ENCODE measurements at places on chromosomes 7 and 10.

GRCh38 chr7:103771294-103771693 is 218.2 kb downstream of the RELN start:
- no peak for DNase-seq

GRCh38 chr10:71618176-71618575 is 101.4 kb downstream of the C10orf105 start:
- DNase-seq, result no peak

DNA sequence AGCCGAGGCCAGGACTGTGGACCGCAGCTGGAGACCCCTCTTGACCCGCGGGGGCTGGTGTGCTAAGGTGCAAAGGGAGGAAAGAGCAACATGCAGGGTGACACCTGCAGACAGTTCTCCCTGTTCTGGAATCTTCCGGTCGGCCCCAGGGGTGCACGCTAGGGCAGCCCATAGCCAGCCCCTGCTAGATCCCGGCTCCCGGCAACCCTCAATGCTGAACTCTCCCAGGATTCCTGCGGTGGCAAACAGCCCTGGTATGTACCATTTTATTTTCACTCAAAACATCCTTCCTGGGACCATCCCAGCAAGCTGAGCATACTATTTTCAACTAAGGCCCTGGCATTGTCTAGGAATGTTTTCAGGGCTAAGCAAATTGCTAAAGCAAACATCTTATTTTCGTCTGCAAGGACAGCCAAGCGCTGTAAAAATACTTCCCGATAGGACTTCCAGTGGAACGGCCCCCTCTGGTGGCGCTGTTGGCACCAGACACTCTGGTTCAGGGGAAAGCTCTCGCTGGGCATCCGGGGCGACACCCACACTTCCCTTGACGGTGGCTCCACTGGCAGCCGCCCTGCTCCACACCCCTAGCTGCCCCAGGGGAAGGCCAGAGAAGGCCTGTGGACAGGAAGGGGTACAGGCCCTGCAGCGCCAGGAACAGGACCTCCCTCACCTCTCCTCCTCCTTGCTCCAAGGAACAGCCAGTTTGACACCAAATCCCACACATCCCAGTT is 99.4 kb downstream of the CTBP2 start:
- DNase-seq, result peak; percentile 88

- DNase-seq, result peak; percentile 67
These were observed 122.9 kb downstream of the LYZL1 start for GRCh38 chr10:29411666-29412315.

GRCh38 chr7:148286150-148286549 is 304.4 kb upstream of the C7orf33 start:
- peak; percentile 15 for DNase-seq

DNA sequence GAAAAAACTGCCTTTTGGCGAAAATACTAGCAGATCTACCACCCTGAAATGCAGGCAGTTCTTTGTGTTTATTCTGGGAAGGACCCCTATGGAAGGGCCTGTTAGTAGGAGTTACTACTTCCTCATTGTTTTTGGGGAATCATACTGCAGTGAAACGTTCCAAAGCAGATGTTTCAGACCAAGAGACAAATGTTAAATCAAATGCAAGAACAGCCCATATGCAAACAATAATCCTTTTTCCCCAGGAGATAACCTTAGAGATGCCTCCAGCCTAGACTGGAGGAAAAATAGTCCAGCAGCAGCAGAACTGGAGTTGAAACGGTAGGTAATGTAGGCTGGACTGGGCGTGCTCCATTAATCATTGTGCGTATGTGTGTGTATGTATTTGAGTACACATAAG is 65.9 kb upstream of the VWDE start:
- no peak for DNase-seq

- no peak for DNase-seq
These were observed 139.1 kb downstream of the ATE1 start for GRCh38 chr10:121788717-121789116.

- peak; percentile 63 for DNase-seq
These were observed 13.5 kb downstream of the MYOF start for GRCh38 chr10:93468461-93469213.

DNA sequence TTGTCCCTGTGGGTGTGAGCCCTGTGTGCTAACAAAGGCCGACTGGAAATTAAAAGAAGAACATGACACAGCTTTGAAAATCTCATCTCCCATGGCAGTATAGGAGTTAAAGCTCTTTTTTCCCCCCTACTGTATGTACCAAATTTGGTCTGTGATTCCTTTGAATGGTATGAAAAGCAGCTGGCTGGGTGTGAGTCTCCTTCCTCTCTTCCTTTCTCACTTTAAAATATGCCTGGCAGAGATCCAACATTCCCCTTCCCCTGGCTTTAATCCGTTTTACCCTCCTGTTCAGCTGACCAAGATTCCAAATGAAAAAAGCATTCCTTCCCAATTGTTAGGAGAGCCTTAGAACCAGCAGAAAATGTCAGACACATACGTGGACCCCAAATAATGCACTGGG is 225.0 kb upstream of the CELF2 start:
- no peak for DNase-seq

DNA sequence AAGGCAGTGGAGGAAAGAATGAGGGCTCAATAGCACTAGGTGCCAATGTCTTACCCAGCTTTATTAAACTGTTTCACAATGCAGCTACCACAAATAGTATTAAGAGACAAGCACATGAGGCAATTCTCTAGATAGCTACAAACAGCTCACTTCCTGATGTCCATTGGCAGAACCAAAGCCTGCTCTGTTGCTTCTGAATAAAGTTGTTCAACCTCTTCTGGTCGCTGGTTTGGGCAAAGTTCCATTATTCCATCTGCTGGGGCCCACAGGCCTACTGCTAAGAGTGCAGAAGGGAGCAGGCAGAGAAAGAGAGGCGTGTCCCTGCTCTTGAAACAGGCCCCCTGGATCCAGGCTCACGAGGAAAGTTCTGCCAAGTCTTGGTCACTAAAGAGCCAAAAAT is 173.9 kb downstream of the ZNF438 start:
- no peak for DNase-seq

DNA sequence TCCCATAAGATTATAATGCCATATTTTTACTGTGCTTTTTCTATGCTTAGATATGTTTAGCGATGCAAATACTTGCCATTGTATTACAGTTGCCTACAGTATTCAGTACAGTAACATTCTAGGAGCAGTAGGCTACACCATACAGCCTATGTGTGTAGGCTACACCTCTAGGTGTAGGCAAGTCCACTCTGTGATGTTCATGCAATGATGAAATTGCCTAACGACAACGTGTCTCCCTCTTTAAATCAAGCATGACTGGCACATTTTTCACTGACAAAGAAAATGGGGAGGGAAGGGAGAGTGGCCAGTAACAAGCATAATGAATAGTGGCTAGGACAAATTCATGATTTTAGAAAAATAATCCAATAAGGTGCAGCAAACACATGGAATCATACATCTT is 1.7 kb downstream of the NCAPG2 start:
- no peak for DNase-seq

GRCh38 chr10:121216721-121217181 is 365.6 kb downstream of the WDR11 start:
- DNase-seq, result no peak

DNA sequence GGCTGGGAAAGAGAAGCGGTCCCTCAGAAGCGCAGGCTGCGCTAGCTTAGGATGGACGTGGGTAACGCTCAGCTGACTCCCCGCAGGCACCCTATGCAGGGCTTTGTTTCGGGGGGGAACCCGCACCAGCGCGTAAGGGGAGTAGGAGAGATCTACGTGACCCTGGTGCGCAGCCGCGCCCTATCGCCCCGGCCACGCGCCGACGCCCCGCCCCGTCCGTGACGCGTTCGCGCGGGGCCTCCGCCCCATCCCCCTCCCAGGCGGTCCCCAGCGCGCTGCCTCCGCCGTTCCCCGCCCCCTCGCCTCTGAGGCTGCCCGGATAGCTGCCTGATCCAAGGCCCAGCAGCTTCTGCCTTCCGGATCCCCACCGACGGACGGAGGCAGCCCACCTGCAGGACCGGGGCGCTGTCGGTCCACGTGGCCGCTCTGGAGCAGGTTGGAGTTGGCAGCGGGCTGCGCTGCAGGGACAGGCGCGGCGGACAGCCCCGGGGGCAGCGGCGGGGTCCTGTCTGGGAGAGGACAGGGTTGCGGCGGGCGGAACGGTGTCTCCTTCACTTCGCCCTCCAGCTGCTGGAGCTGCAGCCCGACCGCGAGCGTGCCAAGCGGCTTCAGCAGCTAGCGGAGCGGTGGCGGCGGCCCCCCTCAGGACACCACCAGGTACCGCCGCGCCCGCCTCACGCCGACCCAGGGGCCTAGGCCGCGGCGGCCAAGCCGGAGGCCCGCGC is at the start of gene VDAC2:
Gene VDAC2, plus strand, starts transcription at position 515 of the 725 bp plus-strand sequence. CDS start 363 bp downstream, outside the sequence.
- peak; percentile 90 for DNase-seq

- DNase-seq, result peak; percentile 78
These were observed 179.3 kb downstream of the PFKFB3 start for GRCh38 chr10:6382081-6382480.

DNA sequence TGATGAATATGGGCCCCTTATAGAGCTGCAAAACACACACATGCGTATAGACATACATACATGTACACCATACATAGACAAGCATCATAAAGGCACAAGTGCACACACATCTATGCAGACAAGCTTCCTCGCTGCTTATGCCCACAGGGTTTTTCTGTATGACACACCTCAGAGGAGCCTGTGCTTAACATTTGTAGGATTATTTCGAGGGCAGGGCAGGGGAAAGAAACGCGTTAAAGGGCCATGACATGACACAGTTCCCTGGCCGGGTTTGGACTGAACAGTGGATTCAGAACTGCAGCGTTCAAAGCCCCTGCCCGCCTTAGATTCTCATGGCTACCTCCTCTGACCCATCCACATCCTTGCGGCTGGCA is 44.8 kb downstream of the CHST3 start:
- DNase-seq, result no peak

- no peak for DNase-seq
These were observed 28.9 kb upstream of the EZH2 start for GRCh38 chr7:148912758-148913541.

DNA sequence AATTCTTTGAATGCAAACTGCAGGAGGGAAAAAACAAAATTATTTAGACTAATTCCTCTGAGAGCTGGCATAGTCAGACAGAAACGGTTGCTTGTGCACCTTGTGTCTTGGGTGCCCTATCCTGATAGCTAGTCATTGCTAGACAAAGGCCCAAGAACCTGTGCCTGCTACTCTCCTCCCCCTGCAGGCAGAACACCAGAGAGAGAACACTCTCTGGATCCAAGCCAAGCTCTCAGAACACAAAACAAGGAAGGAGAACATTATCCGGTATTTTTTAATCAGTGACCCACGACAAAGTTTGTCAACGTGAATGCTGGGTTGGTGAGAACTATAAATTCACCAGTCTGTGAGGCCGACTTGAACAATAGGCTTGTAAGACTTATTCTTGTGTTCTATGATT is 18.8 kb upstream of the PPP1R9A start:
- DNase-seq, result no peak

DNA sequence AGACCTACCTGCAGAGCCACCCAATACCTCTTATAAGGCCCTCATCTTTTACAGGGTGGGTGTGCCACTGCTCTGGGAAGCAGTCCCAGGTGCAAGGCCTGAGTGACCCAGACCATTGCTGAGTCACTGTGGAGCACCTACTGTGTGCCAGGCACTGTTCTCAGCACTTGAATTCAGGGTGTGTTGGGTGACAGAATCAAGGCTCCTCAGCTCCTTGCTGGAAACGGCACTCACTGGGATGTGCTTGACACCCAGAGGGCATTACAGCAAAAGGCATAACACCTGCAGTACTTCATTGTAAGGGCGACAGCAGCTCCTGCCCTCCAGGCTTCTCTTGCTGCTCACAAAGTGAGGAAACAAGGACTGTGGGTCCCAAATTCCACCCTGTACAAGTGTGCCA is 7.1 kb downstream of the CAMK2B start:
- DNase-seq, result no peak

DNA sequence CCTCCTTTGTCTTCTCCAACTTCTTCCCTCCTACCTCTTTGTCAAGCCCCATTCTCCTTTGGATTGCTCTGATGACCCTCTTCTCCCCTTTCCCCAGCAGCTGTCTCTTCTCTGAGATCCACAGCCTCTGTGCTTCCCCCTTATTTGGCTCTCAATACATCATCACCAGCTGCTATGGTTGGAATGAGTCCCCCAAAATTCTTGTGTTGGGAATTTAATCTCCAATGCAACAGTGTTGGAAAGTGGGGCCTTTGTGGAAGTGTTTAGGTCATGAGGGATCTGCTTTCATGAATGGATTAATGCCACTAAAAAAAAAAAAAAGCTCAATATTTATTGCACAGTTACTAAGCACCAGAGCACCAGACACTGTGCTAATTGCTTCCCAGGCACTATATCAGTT is 39.2 kb upstream of the FRMD4A start:
- DNase-seq, result no peak

DNA sequence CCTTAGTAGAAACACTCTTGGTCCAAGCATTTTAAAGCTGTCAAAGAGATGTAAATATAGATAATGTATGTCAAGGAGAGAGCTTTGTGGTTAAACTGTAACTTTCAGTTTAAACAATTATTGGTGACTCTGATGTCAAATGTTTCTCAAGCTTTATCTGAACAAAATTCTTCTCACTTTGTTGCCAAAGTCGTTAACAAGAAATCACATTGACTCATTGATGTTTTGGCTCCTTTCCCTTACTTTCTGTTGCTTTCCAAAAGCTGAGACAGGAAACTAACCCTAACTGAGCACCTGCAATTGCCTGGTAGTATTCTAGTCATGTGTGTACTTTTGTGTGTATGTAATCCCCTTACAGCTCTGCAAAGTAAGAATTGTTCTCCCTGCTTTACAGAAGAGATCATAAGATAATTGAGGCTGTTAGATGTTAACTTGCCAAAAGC is 108.5 kb downstream of the CFTR start:
- DNase-seq, result peak; percentile 13

DNA sequence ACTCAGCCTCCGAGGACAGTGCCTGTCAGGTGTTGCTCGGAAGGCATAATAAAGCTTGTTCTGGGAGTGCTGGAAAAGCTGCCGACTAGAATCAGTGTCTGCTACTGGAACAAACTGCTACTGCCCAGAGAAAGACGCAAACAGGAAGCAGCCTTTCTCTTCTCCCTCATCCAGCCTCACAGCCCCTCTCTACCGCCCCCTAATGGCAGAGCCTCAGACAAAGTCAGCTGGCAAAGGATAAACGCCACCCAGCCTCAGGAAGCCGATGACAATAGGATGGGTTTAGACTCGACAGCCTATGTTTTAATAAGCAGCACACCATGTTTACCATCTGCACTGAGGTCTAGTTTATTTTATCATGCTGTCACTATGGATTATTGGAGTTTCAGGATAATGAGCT is 169.5 kb upstream of the LYZL1 start:
- DNase-seq, result peak; percentile 22

- DNase-seq, result no peak
These were observed 37.9 kb downstream of the SKIDA1 start for GRCh38 chr10:21487416-21488180.

- peak; percentile 57 for DNase-seq
These were observed 97.4 kb upstream of the PIK3CG start for GRCh38 chr7:106767498-106768323.

GRCh38 chr7:149529136-149529718 is 31.6 kb upstream of the ZNF746 start:
- peak; percentile 8 for DNase-seq

DNA sequence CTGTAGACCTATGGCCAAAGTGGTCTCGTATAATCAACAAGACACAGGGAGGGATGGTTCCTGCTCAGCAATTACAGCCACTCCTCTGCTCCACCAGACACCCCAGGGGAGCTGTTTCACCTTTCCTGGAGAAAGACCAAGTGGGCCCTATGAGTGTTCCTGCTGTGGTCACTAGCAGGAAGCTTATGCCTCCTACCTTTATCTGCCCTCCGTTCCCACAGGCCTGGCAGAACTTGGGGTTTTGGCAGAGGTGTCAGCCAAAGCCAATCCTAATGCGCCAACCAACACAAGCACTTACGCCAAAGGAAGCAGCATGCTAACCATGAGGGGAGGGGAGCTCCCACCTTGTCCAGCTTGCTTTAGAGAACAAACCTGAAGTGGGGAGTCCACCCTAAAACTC is 31.2 kb downstream of the XPNPEP1 start:
- DNase-seq, result no peak

All from suppressor macrophage treated with lipopolysaccharide for 1 hour (primary cell).